NCI-H187 (cell line): ENCODE measurements at places on chromosomes 3 and 15.

- no peak for DNase-seq
Measured at GRCh38 chr15:84755736-84756527, 7.5 kb downstream of the ZNF592 start.

GRCh38 chr3:133574260-133574881 lies 885 bp downstream of the CDV3 start:
- DNase-seq: no peak

- no peak for DNase-seq
Measured at GRCh38 chr3:49807431-49808114, 4.5 kb downstream of the INKA1 start.

DNA sequence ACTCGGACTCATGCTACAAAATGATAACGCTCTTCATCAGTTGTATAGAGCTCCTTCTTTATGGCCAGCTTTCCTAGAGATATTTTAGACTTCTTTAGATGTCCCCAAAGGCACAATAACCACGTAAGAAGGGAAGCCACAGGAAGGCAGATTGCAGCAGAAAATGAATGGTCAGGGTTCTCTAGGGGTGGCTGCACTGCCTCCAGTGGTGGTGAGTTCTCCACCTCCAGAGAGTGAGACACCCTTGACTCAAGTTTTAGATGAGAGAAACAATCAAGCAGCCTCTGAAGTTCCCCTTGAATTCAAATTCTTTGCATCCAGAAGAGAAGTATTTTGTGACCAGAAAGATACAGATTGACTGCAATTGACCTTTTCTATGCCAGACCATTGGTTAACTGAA lies 191.5 kb downstream of the TP63 start:
- DNase-seq: no peak
